ENCODE measurements at places on chromosomes 1 and 21.
A peak's percentile ranks its signal among the peaks of the same experiment; 100 is the strongest.

DNA sequence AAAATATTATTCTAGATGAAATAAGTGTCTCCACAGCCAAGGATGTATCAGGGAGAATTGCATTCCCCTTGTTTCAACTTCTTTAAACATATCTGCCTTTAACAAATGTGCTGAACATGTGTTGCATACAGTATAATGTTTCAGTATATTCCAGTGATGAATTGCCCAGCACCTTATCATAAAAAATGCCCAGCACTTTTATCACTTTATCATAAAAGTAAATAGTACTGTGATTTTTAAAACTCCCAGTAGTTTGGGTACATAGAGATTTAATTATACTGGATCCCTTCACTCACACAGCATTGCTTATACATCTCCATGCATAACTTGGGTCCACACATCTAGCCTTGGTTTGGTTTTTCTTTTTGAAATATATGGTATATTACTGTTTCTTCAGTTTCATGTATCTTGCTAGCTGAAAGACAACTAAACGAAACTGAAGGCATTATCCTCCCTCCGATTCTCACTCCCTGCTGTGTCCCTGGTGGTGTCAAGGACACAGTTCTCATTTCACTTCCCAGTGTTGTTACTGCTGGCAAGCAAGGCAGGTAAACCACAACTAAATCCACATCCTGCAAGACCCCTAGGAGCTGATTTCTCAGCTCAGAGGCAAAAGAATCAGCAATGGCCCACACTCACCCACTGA is 118.2 kb upstream of the SLC44A3 start:
- DNase-seq = no peak

- no peak for DNase-seq
These were observed 11.5 kb upstream of the TMEM51 start for GRCh38 chr1:15141935-15142539.

GRCh38 chr1:201648907-201649721 is 110.2 kb downstream of the NAV1 start:
- peak; percentile 32 for DNase-seq

DNA sequence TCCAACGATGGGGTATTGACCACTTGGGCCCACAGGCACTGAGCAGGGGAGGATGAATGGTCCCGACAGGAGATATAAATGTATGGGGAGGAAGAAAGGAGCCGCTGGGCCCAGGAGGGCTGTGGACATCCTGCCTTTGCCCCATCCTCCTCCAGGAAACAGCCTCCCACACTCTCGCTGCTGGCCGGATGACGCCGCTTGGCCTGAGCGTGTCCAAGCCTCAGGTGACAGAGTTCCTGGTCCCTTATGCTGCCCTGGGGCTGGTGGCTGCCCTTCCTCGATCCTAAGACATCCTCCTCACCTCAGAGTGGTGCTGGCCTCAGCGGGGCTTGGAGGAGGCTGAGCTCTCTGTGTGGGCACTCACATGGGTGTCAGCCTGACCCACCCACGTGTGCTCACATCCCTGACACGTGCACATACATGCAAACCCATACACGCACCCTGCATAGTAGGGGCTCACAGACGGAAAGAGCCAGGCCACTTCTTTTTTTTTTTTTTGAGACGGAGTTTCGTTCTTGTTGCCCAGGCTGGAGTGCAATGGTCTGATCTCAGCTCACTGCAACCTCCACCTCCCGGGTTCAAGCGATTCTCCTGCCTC is 5.9 kb upstream of the SERINC2 start:
- DNase-seq = no peak

GRCh38 chr1:245500546-245500945 is 345.8 kb downstream of the KIF26B start:
- DNase-seq = peak; percentile 15

DNA sequence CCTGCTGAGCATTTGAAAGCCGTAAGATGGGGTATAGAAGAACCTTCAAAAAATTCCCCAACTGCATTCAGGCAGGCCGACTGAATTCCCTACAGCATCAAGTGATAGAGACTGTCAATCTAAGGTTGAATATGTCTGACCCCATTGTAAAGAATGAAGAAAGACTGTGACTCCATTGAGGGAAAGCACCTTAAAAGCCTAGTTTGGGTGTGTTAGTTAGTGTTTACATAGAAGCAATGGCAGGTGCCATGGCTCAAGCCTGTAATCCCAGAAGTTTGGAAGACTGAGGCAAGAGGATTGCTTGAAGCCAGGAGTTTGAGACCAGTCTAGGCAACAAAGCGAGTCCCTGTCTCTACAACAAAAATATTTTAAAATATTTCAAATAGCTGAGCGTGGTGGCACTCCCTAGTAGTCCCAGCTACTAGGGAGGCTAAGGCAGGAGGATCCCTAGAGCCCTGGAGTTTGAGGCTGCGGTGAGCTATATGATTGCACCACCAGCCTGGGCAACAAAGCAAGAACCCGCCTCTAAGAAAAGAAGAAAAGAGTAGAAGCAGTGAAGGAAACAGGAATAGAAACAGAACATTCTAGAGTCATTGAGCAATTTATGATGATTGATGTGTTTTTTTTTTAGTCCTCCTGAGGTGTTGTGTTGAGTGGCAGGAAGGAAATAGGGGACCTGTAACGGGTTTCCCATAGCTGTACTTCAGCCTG is 15.4 kb downstream of the POLR3GL start:
- no peak for DNase-seq

- DNase-seq = no peak
These were observed 120.8 kb downstream of the TYW3 start for GRCh38 chr1:74853756-74854155.

DNA sequence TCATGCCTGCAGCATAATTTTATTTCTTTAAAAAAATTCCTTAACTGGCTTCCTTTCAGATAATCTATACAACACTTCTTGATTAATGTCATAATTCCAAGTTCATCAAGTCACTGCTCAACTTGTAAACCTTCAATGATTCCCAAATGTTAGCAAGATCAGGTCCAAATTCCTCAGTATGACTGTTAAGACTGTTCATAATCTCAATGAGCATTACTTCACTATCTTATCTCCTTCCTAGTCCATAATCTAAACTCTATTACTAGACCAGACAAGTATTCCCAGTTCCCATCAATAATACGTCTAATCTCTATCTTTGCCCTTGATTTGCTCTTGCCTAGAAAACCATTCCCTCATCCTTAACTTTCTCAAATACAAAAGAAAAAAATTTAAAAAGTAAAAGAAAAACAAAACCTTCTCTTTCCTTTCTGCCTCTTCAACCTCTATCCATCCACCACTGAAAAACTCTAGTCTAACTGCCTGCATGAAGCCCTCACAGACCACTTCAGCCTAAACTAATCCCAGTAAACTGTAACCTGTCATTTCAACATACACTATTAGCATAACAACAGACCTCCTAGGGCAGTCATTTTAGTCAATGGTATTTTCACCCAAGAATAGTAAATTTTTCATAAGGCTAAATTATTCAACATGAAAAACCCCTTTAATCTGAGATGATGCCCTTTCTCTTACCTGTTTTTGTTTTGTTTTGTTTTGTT is 15.5 kb downstream of the LUZP1 start:
- no peak for DNase-seq

DNA sequence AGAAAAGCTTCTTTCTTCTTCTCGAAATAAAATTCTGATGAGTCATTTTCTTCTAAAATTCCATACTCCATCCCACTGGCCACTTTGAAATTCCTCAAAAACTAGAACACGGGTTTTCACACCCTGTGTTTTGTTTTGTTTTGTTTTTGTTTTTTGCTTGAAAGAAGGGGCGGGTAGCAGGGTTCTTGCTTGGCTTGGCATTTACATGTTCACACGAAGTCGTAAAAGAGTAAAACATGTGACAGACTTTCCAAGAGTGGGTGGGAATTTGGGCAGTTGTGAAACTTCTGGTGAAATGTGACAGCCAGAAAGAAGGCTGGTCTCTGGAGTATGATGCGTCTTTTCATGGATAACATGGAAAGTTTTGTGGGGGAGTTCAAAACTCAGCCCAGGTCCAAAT is 47.1 kb upstream of the FMN2 start:
- no peak for DNase-seq

- DNase-seq = no peak
These were observed 15.3 kb downstream of the CD2 start for GRCh38 chr1:116769561-116769977.

GRCh38 chr1:7842517-7842916 is 10.3 kb downstream of the UTS2 start:
- no peak for DNase-seq

GRCh38 chr1:222047366-222047765 is 305.5 kb upstream of the DUSP10 start:
- no peak for DNase-seq

DNA sequence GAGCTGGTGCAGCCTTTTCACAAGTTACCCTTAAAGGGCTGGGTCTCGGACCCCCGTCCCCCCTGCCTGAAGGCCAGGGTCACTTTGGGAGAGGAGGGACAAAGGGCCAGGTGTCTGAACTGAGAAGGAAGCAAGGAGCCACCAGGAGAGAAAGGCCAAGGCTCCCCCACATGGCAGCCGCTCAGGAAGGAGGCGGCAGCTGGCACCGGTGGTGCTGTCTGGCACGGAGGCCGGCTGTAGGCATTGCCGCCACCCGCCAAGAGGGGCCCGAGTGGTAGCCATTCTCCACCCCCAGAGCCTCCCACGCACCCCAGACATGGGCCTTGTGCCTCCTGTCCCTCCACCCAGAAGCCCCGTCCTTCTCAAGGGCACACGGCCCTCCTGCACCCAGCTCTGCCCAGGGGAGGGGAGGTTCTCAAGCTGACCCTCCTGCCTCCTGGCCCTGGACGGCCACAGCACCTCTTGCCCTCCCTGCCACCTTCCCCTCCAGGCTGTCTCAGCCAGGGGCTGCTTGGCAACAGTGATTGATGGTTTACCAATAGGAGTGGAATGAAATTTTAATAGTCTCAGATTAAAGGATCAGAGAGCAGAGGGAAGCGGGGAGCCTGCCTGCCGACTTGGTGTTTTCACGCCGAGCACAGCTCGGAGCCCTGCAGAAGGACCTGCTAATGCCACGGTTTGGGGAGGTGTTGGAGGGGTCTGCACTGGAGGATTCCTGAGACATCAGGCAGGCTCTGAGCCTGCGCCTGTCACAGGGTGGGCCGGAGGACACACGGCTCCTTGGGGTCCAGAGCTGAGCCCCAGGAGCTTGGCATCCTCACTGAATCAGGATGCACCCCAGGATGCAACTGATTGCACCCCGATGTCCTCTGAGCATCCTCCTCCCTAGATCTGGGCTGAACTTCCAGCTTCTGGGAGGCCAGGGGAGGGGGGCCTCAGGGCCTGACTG is 211.9 kb upstream of the VAMP3 start:
- no peak for DNase-seq

DNA sequence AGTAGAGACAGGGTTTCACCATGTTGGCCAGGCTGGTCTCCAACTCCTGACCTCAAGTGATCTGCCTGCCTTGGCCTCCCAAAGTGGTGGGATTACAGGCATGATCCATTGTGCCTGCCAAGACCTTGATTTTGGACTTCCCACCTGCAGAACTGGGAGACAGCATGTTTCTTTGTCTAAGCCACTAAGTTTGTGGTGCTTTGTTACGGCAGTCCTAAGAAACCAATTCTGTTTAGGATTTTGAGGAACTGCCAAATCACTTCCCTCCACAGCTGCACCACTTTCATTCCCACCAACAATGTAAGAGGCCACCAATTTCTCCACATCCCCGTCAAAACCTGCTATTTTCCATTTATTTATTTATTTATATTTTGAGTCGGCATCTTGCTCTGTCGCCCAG is 46.1 kb downstream of the CHAF1B start:
- no peak for DNase-seq

GRCh38 chr1:26535201-26535600 is 5.6 kb downstream of the RPS6KA1 start:
- DNase-seq = no peak

DNA sequence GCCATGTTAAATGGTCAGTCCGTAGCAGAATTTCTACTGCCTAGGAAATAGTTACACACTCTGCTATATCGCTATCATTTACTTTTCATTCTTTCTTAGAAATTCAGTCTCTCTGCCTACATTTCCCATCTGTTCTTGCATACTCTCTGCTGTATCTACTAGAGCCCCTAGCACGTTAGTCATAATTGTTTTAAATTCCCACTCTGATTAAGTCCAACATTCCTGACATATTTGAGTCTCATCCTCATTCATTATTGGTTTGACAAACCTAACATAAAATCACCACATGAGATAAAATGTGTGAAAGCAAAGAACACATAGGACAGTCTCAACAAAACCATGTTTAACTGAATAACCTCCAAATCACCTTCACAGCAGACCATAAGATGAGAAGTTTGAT is 513.6 kb downstream of the PLPP3 start:
- no peak for DNase-seq

DNA sequence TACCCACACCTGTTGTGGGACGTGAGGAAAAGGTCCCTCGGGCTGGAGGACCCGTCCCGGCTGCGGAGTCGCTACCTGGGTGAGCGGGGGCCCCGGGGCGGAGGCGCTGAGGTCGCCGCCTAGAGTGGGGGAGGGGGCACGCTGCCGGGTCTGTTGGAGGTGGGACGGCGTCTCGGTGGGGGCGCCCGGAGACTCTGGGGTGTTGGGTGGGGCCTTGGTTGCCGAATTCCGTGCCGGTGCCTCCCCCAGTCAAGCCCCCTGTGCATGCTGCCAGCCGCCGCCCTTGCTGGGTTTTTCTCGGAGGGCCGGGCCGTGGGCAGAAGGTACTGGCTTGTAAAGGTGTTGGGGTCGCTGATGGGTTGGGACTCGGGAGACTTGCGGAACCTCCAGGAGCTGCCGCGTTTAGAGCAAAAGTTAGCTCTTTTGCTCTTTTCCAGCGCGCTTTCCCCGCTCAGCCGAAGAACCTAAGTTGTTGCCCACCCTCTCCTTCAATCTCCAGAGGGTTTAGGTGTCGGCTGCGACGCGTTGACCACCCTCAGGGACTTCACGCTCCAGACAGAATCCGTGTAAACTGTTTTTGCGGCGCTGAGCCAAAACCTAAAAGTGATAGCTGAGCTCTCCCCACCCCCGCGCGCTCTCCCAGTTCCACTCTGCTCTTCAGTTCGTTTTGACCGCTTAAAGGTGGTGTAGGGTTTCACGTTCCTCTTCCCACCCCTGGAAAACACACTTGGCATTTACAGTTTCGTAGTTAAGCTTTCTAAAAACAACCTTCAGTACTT is at the start of gene MPC2:
Gene MPC2, minus strand, starts transcription at position 143 of the 779 bp plus-strand sequence. CDS start 1,231 bp downstream, outside the sequence.
- peak; percentile 61 for DNase-seq

GRCh38 chr1:183968386-183968785 is 69.1 kb downstream of the COLGALT2 start:
- DNase-seq = no peak

- DNase-seq = no peak
These were observed 63.7 kb downstream of the HLCS start for GRCh38 chr21:36902793-36903192.

GRCh38 chr1:169568497-169568896 is 17.8 kb downstream of the F5 start:
- no peak for DNase-seq

GRCh38 chr1:40772146-40772955 is 11.2 kb upstream of the KCNQ4 start:
- DNase-seq = no peak

- no peak for DNase-seq
These were observed 11.6 kb downstream of the ERRFI1 start for GRCh38 chr1:8014381-8014988.

GRCh38 chr1:37482004-37482785 is 7.8 kb downstream of the ZC3H12A start:
- no peak for DNase-seq
